ENCODE measurements at places on chromosomes 1 and 21. TPM values are rescaled to one million over a fixed set of nuclear protein-coding genes. Genes with fewer than 3 reads are reported as not detected.

The RPTN gene
- not detected for total RNA-seq

The CHIA gene
- not detected for total RNA-seq

The GJC2 gene
- total RNA-seq: 4.1 TPM

The CFHR3 gene
- not detected for total RNA-seq

The KRTAP20-3 gene
- total RNA-seq: not detected

The B4GALT3 gene
- total RNA-seq: 68.7 TPM

The COL9A2 gene
- 27.6 TPM for total RNA-seq

The UBL4B gene
- total RNA-seq: 8.4 TPM

The LRRC71 gene
- 3.7 TPM for total RNA-seq

The BRDT gene
- total RNA-seq: not detected

The VPS72 gene
- total RNA-seq: 52.7 TPM

The OR10J1 gene
- total RNA-seq: not detected

The GUCA2B gene
- total RNA-seq: not detected

The B3GALT2 gene
- 3.5 TPM for total RNA-seq
